Anterior cingulate cortex (tissue), 58 donors: ENCODE measurements at places on chromosomes 6 and 20.
A peak's percentile ranks its signal among the peaks of the same experiment; 100 is the strongest.

GRCh38 chr6:17877895-17878440 lies 109.5 kb downstream of the KIF13A start:
- no peak for DNase-seq

DNA sequence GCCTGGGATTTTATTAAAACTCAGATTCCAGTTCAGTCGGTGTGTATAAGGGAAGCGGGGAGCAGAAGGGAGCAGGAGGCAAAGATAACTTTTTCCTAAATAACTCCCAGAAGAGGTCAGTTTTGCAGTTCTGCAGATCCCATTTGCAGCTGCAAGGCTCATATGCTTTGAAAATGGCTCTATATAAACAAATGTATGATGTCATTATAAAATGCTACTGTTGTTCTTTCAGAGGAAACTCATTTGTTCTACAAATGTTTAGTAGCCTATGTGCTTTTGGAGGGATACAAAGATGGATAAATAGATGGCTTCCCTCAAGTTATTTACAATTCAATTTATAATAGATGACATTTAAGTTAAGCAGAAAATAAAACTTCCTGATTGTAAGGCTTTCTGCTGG lies 29.2 kb upstream of the DSP start:
- no peak for DNase-seq

GRCh38 chr20:40956542-40957264 lies 71.9 kb upstream of the TOP1 start:
- DNase-seq, result peak; percentile 8

- no peak for DNase-seq
These were observed 5.5 kb downstream of the BFSP1 start for GRCh38 chr20:17525650-17526049.

DNA sequence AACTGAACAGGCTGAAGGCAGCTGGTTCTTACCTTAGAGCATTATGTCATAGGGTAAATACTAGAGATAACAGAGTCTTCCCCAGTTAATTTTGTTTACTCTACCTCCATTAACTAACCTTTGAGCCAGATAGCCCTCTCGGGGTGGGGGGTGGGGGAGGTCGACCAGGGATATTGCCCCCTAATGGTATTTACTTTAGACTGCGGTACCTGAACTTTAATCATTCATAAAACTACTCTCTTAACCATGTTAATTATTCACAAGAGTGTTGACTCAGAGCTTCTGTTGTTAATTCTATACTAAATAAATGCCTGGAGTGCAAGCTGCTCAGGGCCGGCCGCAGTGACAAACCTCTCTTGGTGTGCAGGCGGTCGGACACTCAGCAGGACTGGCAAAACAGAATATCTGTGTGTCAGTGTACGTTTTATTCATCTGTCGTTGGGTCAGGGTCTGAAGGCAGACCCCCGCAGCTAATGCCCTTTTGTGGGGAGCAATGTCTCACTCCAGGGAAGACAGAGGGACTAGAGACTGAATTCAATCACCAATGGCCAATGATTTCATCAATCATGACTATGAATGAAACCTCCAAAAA lies 152.4 kb upstream of the COL21A1 start:
- DNase-seq, result no peak

DNA sequence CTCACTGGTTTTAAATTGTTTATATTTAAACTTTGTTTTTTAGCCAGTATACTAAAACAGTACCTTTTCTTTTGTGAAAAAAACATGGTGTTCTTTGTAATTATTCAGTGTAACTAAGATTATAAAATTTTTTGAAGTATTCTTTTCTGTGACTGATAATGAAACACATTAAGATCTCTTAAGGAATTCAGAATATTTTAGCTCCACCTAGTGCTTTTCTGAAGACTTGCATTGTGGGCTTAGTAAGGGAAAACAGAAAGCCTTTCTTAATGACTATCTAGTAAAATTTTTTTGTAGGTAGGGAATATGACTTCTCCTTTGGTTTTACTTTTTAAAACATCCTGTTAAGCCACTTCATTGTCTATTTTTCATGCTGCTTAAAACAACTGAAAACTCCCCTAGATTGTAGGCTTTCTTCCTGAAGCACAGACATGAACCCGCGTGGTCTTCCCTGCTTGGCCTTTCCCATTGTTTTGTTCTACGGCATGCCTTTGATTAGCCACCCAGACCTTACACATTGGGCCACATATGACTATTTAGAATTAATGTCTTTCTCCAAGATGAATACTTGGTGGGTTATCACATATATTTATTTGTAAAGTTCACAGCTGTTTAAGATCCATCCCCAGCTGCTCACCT lies 72.1 kb downstream of the AFDN start:
- DNase-seq, result no peak

DNA sequence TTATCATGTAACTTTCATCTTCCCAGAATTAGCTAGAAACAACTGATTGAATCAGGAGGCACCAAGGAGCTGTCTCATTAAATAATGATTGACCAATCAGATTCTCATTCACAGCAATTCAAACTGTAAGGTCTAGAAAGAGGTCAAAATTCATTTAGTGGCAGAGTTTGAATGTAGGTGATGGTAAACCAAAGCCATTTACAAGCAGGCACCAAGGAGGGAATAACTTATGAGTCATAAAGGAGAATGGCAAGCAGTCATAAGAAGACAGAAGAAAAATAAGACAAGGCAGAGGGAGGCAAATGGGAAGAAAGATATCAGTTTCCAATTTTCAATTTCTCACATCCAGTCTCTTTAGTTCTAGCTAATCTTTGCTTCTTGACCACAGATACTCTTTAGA lies 52.9 kb upstream of the DEFB112 start:
- no peak for DNase-seq

GRCh38 chr6:43291708-43292107 lies 6.4 kb upstream of the SLC22A7 start:
- no peak for DNase-seq

GRCh38 chr20:62832951-62833391 lies 16.1 kb downstream of the COL9A3 start:
- DNase-seq, result no peak

- DNase-seq, result no peak
These were observed 22.2 kb downstream of the KDM1B start for GRCh38 chr6:18177286-18177965.

GRCh38 chr6:147508866-147509608 lies 547 bp downstream of the SAMD5 start:
- DNase-seq, result no peak

DNA sequence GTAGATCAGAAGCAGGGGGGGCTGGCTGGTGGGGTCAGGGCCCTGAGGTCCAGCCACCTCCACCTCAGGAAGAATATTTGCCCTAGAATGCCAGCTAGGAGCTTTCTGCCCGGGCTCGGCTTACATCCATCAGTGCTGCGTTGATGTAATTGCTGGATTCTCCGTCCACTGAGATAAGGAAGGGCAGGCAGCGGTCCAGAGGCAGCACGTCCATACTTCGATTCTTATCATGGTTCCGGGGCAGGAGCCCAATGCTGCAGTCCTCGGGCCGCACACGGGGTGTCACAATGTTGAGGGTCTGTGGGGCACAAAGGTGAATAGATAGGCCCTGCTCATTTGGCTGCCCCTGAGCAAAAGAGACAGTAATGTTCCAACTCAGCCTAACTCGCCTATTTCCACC lies 483.8 kb upstream of the CHD6 start:
- DNase-seq, result no peak

GRCh38 chr20:33412484-33412838 lies 11.1 kb upstream of the CDK5RAP1 start:
- DNase-seq, result no peak

DNA sequence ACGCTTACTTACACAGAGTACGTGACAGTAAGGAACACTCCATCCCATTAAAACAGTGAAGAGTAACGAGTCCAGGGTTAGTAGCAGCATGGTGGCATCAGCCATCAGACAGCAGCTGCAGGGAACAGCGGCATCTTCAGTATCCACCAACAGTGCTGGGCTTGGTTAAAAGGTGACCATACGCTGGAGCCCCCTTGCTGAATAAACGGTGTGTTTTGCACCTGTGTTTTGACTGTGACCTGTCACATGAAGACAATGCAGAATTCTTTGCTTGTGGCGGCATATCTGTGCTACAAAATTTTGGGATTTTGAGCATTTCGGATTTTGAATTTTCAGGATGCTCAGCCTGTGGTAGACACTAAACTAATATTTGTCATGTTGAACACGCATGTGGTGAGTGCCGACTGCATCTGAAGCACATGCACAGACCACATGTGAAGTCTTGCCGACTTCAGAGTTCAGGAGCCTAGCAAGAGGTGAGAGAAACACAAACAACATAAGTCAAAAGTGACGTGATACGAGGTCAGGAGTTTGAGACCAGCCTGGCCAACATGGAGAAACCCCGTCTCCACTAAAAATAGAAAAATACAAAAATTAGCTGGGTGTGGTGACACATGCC lies 69.3 kb upstream of the FRMD1 start:
- DNase-seq, result no peak

DNA sequence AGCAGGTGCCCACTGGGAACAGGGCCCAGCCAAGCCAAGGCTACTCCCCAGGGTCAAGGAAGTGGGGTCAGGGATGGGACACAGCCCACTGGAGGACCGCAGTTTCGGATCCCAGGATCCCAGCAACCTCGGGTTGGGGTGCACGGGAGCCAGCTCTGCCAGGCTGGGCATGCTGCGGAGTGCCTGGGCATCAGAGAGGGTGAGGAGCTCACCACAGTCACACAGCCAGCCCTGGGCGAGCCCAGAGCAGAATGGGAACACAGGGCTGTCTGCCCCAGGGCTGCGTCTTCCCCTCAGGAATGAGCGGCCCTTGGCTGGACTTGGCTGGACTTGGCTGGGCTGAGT lies 74.3 kb upstream of the SLCO4A1 start:
- DNase-seq, result no peak

GRCh38 chr6:22133357-22133756 lies 163.5 kb downstream of the PRL start:
- no peak for DNase-seq

DNA sequence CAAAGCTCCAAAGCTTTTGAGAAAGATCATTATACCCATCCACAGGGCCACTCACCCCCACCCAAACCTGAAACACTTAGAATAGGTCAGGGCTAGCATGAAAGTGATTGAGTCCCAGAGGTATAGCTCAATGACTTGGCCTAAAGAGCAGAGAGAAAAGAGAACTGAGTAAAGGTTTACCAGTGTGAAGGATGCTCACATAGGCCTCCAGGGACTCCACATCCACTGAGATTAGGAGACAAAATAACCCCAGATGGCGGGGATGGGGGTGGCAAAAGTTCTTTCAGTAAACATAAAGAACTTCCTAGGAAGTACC lies 12.2 kb downstream of the SAYSD1 start:
- no peak for DNase-seq

- DNase-seq, result no peak
These were observed 1.3 kb upstream of the ASXL1 start for GRCh38 chr20:32356622-32357374.

DNA sequence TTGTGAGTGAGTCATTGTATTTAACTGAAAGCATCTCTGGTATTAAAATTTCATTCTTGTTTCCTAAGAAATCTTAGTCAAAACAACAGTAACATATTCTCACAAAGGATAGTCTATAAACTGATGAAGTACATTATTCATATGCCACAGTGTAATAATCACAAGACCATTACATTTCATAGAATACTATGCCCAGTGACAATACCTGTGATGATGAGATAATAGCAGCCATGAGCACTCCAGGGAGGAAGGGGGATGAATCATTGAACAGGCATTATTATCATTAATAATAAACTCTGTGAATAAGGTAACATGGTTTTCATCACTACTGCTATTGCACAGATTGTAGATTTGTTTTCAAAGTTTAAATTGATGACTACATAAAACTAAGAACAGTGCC lies 667.9 kb downstream of the EPM2A start:
- no peak for DNase-seq

DNA sequence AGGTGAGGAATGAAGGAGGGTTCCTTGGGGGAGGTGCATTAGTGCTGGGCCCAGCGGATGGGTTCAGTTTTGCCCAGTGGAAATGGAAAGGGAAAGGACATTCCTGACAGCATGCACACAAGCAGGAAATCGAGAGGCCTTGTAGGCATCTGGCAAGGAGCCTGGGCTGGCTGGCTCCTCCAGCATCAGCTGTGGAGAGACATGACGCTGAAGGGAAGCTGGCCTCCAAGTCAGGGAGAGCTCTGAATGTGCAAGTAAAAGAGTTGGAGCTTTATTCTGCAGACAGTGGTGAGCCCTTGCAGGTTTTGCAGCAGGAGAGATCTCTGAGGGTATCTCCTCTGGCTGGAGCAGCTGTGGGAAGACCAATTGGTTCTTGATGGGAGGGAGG lies 154.3 kb downstream of the MRPL14 start:
- DNase-seq, result peak; percentile 69

- no peak for DNase-seq
These were observed 36.8 kb downstream of the MTHFD1L start for GRCh38 chr6:150902142-150902776.

- DNase-seq, result no peak
These were observed 45.9 kb upstream of the DUSP22 start for GRCh38 chr6:246352-246751.

DNA sequence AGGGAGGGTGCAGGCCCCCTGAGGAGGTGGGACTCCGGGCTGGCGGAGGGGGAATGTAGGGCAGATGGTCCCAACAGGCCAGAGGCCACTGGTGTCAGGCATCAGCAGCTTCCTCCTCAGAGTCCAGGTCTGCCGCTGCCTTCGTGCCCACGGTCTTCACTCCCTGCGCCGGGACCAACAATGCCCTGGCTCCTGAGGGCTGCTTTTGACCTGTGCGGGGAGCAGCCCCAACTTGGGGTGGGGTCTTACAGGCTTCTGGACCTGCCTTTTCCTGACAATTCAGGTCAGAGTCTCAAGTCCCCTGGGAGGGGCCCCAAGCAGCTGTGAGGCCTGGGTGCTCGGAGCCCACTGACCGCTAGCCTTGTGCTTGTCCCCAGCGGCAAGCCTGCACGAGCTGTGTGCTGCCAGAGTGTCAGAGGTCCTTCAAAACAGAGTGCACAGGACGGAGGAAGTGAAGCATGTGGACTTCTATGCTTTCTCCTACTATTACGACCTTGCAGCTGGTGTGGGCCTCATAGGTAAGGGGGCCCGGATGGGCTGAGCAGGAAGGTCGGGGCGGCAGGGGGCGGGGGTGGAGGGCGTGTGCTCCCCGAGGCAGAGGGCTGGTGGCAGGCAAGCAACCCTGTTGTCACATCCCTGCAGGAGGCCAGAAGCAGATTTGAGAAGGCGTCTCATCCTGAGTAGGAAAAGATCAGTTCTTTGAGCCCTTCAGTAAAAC lies 25.3 kb upstream of the PYGB start:
- no peak for DNase-seq

- DNase-seq, result no peak
These were observed 85.9 kb downstream of the TRMT6 start for GRCh38 chr20:5864428-5864827.

GRCh38 chr6:75612434-75612833 lies 10.8 kb downstream of the SENP6 start:
- no peak for DNase-seq

GRCh38 chr6:47141171-47141570 lies 99.0 kb upstream of the ADGRF1 start:
- no peak for DNase-seq

GRCh38 chr6:132011582-132011981 lies 60.4 kb upstream of the CCN2 start:
- no peak for DNase-seq
